NCI-H1436 treated with DMSO at 0.1 percent for 48 hours (cell line): ENCODE measurements at places on chromosomes 6 and 20.

DNA sequence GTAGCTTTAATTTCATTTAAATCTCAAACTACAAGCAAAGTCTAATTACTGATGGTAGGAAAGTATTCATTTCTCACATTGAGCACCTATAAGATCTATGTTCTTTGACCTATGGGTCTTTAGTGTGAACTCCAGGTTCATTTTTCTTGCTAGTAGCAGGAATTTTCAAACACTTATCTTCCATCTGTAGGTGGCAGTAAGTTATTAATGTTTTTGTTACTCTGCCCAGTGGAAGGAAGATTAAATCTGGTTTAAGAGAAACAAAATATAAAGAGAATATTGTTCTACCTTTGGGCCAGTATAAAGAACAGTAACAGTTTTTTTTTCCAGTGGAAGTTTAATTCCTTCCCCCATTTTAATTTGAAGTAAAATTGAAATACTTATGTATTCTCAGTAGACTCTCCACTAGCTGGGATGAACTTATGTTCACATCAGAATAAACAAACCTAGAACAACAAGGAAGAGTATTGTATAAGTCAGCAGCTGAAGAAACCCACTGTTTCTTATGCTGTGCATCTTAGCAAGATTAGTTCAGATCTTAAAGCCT is 328.2 kb downstream of the PHF3 start:
- no peak for DNase-seq

GRCh38 chr6:36924131-36924530 is 30.4 kb upstream of the PI16 start:
- DNase-seq: no peak

GRCh38 chr6:15775076-15775634 is 112.3 kb upstream of the DTNBP1 start:
- no peak for DNase-seq

DNA sequence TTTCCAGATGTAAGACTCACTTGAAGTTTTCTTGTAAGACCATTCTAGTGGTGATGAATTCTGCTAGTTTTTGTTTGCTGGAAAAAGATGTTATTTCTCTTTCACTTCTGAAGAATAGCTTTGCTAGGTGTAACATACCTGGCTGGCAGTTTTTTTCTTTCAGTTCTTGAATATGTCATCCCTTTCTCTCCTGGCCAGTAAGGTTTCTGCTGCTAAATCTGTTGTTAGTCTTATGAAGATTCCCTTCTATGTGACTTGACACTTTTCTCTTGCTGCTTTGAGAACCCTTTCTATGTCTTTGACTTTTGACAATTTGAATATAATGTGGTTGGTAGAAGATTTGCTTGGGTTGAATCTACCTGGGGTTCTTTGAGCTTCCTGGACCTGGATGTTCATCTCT is 314.7 kb upstream of the NOX3 start:
- no peak for DNase-seq

- DNase-seq: no peak
Observed at GRCh38 chr6:5478380-5478779, 217.1 kb downstream of the FARS2 start.

GRCh38 chr20:8361006-8361652 is 229.1 kb downstream of the PLCB1 start:
- DNase-seq: no peak

DNA sequence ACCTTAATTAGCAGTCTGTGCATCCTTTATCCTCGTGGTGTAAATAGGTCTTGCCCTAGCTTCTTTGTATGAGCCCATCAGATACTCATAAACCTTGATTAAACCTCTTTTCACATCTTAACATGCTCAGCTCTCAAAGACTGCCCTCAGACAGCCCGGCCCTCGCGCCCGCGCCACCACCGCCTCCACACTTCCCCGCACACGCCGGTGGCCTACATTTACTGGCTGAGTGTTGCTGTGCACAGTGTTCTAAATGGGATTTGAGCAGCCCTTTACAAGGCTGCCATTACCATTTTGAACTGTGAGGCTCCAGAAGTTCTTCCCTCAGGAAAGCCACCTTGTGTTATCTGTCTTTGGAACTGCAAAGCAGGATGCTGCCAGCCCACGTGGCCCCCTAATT is 63.0 kb upstream of the INSM1 start:
- DNase-seq: no peak

DNA sequence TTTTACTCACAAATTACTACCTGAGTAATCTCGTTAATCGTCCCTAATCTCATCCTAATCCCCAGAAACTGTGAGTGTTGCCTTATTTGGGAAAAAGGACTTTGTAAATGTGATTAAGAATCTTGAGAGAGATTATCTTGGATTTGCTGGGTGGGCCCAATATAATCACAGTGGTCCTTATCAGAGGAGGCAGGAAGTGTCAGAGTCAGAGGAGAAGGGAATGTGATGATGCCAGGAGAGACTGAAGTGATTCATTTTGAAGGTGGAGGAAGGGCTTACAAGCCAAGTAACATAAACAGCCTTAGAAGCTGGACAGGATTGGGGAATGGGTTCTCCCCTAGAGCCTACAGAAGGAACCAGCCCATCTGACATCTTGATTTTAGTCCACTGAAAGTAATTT is 16.7 kb downstream of the RPP21 start:
- DNase-seq: no peak

- no peak for DNase-seq
Observed at GRCh38 chr6:118890997-118891790, 2.8 kb upstream of the ASF1A start.

DNA sequence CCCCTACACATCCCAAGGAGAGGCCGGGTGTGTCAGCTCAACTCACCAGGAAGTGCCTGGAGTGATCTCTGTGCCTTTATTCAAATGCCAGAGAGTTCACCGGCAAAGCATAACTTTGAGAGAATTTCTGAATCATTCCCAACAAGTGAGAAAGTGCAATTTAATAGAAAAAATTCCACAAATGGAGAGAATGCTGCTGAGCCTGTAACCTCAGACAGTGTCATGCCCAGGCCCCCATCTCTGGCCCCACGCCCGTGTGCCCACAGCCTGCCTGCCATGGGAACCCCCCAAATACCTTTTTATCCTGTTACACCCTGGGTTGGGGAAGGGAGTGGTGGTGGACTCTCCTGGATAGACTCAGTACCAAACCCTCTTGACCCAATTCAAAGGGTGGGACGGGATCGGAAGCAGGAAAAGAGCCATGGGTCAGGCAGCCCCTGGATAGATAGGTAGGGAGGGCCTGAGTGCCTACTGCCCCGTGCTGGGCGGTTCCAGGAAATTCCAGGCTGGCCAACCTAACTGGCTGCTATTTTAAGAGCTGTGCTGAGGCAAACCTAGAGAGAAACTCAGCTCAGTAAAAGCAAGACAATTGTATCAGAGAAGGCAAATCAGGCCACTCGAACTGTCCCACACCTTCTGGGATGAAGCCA is 179.0 kb upstream of the FOXA2 start:
- no peak for DNase-seq

DNA sequence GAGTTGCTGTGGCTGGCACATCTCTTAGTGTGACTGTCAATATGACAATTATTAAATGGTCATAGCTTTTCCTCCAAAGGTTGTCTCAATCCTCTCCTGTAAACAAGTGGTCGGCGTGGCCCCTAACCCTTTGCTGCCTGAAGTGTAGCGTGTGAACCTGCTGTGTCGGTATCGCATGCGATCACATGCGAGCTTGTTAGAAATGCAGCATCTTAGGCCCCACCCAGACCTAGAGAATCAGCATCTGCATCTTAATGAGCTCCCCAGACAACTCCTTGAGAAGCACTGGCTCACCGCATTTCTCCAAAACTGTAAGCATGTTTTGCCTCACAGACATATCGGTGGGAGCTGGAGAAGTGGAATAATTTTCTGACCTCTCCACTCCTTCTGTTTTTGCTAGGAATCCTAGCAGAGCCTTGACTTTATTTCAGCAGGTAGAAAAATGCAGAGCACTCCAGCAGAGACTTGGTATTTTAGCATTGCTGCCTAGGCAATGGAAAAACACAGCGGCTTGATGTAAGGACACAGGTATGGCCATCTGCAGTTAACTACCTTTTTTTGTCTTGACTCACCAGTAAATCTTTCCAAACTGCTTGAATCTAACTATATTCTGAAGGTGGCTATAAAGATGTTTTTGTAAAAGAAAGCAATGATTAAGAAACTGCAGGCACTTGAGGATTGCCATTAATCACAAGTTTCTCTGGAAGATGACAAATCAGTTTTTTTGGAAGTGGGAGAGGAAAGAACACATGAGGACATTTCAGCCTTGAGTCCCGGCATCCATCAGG is 67.6 kb downstream of the PSMG4 start:
- no peak for DNase-seq

- DNase-seq: no peak
Observed at GRCh38 chr20:51542033-51542570, 417 bp downstream of the NFATC2 start.

DNA sequence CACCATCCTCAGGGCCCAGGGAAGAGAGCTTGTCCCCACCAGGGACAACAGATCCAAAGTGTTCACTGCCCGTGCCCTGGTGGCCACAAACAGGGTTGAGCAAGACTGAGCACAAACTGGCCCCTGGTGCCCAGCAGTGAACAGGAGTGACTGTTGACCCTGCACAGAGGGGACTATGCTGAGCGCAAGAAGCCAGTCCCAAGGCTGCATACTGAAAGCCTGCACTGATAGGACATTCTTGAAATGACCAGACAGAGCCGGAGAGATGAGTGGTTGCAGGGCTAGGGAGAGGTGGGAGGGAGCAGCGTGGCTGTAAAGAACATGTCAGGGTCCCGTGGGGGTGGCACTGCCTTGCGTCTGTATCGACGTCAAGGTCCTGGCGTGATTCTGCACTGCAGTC is 2.9 kb upstream of the FNDC11 start:
- DNase-seq: no peak

DNA sequence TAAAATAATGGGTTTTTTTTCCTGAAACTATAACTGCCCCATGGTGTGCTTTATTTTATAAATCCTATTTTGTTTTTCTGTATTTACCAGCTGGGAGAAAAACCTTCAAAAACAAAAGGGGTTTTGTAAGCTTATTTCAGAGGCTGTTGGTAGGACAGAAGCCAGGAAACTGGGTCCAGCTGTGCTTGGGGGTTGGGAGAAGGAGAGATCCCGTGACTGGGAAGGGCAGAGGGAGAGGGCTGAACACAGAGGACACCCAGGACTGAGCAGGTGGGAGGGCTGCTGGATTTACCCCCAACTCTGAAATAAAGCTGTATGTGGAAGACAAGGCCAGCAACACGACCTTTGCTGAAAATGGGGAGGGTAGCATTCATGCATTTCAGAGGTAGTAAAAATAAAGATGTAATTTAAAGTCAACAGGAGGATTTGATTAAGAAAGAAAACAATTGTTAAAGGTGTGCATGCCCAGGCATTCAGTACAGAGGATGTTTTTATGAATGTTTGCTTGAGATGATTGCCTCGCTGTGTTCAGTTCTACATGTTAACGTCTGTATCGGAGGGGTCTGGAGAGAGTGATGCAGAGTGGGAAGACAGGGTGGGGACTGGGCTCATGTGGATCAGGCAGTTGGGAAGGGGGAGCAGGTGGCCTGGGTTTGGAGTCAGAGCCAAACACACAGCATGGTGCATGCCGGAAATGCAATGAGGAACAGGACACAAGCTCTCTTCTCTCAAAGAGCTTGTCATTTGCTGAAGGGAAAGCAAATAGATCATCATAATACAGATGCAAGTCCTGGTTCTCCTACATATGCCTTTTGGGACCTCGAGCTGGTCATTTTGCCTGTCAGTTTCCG is 21.4 kb downstream of the ARFGEF3 start:
- DNase-seq: no peak

- no peak for DNase-seq
Observed at GRCh38 chr20:48607544-48607865, 220.3 kb downstream of the PREX1 start.

DNA sequence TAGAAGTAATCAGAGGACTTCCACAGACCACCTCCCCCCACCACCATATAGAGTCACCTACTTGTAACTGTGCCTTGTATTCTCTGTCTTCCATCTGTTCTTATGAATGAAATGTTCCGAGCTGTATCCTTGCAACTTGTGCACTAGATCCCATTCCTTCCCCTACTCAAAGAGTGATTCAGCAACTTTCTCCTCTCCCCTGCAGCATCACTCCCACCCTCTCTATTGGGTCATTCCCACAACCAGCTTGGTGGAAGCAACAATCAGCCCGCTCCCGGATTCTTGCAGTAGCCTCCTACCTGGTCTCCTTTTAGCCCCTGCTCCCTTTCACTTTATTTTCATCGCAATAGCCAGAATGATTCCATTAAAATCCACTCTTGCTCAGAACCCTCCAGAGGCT is 34.9 kb upstream of the REV3L start:
- no peak for DNase-seq

GRCh38 chr20:41234041-41234440 is 83.5 kb downstream of the ZHX3 start:
- no peak for DNase-seq

- no peak for DNase-seq
Observed at GRCh38 chr6:53227847-53228246, 79.2 kb upstream of the GCM1 start.

- no peak for DNase-seq
Observed at GRCh38 chr6:75572072-75572471, 29.6 kb upstream of the SENP6 start.

GRCh38 chr20:18832546-18833200 is 19.1 kb downstream of the SCP2D1 start:
- DNase-seq: no peak

DNA sequence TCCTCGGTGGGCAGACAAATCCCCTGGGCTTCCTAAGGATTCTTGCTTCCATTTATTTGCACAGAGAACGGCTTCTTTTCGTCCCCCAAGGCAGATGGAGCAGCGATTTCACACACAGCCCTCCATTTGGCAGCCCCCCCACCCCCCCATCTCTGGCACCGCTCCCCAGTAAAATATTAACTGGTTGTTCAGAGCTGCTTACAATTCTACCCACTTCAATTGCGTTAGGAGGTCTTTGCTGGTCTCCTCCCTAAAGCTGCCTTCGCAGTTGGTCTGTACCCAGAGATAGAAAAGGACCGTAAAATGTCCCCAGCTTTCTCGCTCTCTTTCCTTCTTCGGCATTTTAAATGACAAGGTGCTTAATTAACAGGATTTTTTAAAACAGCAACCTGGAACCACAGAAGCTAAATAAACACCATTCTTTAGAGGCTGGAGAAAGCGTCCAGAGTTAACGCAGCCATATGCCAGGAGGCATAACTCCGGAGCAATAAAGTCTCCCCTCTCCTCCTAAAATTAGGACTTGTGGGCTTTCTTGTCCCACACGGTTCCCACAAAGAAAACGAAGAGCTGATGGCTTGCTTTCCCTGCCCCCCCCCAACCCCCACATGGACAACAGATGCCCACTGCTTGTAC is 1.7 kb upstream of the ZMYND8 start:
- DNase-seq: no peak

- DNase-seq: no peak
Observed at GRCh38 chr20:40110311-40110831, 578.7 kb downstream of the MAFB start.

GRCh38 chr6:124535299-124535698 is 426.9 kb upstream of the RNF217 start:
- DNase-seq: no peak
